ENCODE measurements at places on chromosomes 13 and 19.

- no peak for DNase-seq
Measured at GRCh38 chr19:30999726-31000125, 349.5 kb downstream of the TSHZ3 start.

DNA sequence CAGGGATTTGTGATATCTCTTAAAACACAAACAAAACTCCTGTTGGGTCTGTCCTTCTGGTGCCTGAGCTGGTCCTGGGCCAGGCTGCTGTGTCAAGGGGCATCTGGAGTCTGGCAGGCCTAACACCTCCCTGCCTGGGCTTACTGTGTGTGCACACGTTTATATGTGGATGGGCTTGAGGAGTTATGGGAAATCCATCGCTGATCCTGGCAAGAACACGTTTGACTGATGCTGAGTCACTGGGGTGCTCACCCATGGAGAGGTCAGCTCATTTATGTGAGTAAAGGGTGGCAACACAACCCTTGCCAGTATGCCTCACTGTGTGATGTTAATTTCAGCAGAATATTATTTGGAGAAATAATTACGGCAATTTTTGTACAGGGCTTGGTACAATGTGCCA lies 44.5 kb upstream of the PCDH8 start:
- no peak for DNase-seq

GRCh38 chr13:77412116-77412635 lies 85.3 kb upstream of the MYCBP2 start:
- DNase-seq, result no peak

DNA sequence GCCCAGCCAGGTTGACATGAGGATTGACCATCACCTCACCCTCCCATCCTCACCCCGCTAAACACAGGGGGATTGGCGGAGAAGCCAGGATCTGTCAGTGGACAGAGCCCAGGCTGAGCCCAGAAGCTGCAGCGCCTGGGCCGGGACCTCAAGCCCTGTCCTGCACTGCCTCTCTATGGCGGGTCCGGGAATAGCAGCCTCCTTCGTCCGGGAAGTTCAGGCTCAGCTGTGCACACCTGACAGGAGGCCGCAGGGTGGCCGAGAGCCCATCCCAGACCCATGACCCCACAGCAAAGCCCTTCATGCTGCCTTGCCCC lies 67.8 kb downstream of the SPACA7 start:
- no peak for DNase-seq

GRCh38 chr19:8174706-8175105 lies 25.3 kb upstream of the FBN3 start:
- no peak for DNase-seq

GRCh38 chr13:33208290-33209220 lies 77.0 kb downstream of the STARD13 start:
- no peak for DNase-seq

DNA sequence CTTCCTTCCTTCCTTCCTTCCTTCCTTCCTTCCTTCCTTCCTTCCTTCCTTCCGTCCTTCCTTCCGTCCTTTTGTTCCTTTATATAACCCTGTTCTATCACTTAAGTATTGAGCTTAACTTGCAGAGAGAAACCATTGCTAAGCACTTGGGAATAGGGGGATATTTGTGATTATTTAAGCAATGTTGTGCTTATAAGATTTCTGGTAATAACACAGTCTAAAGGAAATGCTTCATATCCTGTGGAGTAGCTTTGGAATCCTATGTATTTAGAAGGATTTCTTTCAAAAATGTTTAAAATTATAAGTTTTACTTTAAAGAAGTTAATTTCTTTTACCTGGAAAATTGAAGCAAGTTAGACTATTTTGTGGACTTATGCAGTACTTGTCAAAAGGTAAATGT lies 209.8 kb downstream of the PCCA start:
- no peak for DNase-seq

- no peak for DNase-seq
Measured at GRCh38 chr13:37485756-37486155, 112.8 kb downstream of the POSTN start.

DNA sequence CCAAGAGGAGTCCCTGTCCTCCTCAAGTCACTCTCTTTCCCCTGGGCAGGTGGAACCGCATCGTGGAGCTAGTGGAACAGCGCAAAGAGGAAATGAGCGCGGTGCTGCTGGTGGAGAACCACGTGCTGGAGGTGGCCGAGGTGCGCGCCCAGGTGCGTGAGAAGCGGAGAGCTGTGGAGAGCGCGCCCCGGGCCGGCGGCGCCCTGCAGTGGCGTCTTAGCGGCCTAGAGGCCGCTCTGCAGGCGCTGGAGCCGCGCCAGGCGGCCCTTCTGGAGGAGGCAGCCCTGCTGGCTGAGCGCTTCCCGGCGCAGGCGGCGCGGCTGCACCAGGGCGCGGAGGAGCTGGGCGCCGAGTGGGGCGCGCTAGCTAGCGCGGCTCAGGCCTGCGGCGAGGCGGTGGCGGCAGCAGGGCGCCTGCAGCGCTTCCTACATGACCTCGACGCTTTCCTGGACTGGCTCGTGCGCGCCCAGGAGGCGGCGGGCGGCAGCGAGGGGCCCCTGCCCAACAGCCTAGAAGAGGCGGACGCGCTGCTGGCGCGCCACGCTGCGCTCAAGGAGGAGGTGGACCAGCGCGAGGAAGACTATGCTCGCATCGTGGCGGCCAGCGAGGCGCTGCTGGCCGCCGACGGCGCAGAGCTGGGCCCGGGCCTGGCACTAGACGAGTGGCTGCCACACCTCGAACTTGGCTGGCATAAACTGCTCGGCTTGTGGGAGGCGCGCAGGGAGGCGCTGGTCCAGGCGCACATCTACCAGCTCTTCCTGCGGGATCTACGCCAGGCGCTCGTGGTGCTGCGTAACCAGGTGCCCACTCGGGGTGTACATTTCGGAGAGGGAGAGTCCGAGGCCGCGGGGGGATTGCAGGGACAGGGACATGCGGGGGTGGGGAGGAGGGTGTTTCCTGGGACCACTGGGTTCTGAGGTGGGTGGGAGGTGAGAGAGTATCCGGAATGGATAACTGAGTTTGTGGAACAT lies 52.8 kb downstream of the SPTBN4 start:
- no peak for DNase-seq

- no peak for DNase-seq
Measured at GRCh38 chr19:1109032-1109551, 5.3 kb downstream of the GPX4 start.

- DNase-seq, result no peak
Measured at GRCh38 chr19:55673889-55674288, 1.1 kb upstream of the EPN1 start.

- DNase-seq, result no peak
Measured at GRCh38 chr13:30608364-30608763, 9.4 kb upstream of the USPL1 start.

- DNase-seq, result no peak
Measured at GRCh38 chr13:48930918-48931317, 44.8 kb upstream of the FNDC3A start.

DNA sequence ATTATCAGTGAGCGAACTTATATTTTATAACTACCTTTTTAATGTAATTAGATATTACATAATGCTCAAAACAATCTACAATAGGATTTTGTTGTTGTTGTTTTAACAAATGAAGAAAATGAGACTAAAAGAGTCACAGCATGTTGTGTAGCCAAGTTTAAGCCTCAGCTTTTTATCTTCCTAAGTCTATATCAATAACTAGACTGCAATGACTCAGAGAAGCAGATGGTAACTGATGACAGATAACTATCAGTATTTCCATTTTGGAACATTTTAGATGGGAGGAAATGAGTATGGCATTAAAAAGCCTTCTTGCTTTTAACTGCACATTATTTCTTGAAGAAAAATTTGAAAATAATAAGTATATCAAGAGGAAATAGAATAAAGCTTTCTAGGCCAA lies 825.2 kb downstream of the SLITRK1 start:
- no peak for DNase-seq

DNA sequence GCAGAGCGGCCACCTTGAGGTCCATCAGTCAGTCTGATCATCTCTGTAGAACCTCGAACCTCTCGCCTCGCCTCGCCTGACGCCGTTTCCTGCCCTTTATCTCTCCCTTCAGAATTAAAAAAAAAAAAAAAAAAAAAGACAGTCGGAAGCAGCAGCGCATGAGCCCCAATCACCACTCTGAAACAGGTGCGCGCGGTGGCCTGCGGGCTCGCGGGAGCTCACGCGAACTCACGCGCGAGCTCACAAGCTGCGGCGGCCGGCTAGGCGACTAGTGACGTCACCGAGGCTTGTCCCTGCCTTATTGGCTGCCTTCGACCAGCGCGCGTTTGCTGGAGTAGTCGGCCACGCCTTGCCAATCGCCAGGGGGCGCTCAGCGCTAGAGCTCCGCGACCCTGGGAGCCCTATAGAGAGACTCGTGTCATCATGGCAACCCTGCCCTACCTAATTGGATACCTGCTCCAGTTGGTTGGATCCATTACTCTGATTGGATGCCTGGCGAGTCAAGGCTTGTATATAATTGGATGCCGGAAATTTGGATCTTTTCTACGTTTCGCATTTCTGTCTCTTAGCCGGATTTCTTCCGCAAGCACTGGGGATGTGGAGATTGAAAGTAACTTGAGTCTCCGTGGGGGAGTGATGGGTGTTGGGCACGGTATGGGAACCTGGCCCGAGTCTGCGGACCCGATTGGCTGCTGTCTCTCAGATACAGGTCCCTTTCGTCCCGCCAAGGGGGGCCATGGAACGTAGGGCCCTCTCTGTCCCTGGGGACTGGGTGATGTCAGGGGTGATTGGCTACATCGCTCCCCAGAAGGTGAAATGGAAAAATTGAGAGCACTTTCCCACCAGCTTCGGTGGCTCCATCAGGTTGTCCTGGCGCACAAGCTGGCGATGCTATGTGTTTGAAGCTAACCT lies 31.6 kb downstream of the SYT3 start:
- no peak for DNase-seq

GRCh38 chr19:1459479-1459878 lies 9.6 kb downstream of the APC2 start:
- no peak for DNase-seq

DNA sequence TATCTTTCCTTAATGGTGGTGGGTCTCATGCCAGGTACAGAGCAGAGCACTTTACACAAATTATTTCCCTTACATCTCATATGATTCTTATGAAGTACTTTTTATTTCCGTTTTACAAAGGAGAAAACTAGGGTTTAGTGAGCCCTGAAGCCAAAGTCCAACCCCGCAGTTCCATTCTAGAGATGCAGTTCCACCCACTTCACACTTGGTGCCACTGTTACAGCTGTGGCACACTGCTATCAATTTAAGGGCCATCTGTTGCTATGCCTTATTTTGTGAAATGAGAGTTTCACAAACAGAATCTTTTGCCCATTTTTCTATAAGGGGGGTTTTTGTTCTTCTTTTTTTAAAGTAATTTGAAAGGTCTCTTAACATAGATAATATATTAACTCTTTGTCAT lies 12.9 kb downstream of the MIPEP start:
- no peak for DNase-seq

DNA sequence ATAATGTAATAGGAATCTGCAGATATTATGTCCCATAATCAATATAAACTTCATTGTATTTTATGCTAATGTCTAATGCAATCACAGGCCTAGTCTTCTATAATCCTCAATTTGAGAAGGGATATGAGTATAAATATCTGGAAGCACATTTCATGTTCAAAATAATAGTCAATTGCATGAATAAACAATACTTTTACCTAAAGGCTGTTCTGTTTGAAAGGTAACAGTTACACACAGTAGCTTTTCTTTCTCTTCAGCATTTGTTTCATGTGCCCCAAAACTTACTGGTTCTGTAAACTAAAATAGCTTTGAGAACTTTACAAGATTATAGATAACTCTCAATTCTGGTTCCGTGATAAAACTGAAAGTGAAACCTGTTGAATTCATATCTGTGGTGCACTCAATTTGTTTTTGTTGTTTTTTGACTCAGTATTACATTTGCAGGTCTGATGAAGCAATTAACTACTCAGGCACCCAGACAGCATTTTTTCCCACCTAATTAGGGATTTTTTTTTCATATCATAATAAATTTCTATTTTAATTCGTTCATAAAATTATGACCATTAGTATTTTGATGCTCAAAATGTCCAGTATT lies 1193.8 kb downstream of the SLITRK1 start:
- DNase-seq, result no peak

DNA sequence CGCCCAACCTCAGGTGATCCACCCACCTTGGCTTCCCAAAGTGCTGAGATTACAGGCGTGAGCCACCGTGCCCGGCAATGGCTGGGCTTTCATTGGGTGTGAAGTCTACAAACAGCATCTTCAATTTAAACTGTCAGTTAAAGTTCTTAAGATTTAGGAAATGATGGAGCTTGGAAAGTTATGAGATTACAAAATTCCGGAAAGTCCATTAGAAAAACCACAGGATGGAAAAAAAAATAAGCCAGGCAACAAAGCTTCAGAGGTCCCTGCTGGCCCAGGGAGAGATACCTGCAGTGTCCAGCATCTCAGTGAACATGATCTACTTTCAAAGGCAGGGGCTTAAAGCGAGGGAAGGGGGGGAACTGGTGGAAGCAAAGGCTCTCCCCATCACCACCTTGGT lies 4.6 kb upstream of the ZNF587B start:
- no peak for DNase-seq

DNA sequence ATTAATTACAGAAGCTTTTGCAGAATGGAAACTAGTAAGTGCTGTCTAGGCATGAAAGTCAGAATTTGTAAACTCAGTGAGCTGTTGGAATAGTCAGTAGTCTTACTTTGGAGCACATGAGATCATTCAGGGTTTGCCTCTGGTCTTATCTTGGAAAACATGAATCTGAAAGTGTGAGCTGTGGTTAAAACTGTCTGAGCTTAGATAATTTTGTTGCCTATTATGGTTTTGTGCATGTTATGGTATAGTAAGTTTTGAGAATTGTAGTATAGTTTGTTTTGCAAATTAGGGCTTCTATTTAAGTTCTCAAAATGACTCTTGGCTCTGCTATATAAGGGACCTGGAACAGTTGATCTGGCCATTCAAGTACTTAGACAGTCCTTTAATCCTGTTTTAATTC lies 53.7 kb upstream of the TRPC4 start:
- no peak for DNase-seq

DNA sequence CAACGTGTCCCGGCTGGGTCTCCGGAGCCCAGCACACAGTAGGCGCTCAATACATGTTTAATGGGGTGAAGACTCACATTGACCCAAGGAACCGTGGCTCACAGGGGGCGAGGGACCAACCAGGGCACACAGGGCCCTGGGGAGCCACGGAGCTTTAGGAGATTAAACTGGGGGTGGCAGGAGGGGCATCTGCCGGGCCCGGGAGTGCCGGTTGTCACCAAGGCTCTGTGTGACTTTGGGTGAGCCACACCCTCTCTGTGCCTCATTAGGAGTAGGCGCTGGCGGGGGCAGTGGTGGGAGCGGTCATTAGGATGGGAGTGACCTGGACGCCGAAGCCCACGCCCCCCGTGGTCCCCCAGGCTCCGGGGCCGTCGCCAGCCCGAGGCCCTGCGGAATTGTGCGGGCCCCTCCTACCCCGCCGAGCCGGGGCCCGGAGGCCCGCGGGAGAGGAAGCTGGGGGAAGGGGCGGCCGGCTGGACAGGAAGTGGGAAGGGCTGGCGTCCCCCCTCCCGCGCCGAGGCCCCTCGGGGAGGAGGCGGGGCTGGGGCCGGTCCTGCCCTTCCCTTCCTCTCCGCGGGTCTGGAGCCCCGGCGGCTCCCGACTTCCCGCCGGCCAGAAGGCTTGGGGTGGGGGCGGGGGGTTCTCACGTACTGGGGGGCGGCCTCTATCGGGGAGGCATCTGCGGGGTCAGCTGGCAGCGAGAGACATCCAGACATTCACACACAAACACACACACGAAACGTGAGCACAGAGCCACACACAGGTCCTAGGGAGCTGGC lies 1.8 kb upstream of the SSBP4 start:
- no peak for DNase-seq
